ENCODE measurements at places on chromosomes 6 and 20. TPM values are rescaled to one million over a fixed set of nuclear protein-coding genes. Genes with fewer than 3 reads are reported as not detected.

The RBM24 gene
- total RNA-seq, result 18.9 TPM

GRCh38 chr6:141541581-141542324 is 591.0 kb upstream of the GJE1 start:
- no peak for DNase-seq

GRCh38 chr20:829551-829950 is 4.0 kb upstream of the FAM110A start:
- DNase-seq, result no peak

DNA sequence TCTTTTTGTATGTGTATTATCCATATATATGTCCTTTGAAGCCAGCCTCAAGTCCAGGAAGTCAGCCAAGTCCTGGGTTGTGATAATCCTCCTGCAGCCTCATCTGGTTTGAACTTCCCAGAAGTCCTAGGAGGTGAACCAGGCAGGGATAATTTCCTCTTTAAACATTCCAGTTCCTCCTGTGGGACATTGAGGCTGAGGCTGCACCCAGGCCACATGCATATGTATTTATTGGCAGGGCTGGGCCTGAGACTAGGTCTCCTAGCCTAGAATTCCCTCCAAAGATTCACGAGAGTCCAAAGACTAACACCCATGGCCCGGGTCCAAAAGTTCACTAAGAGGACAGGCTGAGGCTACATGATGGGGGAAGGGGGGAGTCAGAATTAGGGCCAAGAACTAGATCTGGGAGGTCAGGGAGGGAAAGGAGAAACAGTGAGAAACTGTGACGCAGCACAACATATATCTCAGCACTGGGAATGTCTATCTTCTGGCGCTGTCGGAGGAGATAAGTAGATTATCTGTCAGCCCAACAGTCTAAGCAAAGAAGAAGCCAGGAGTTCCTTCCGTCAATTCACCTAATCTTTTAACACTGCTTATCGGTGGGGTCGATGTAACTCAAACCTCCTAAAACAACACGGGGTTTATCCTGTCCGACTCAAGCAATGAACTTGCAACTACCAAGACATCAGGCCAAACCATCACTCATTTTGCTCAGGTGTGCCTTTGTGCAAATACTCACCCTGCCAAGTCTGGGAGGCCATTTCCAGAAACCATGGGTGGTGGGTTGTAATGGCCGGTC is 43.3 kb downstream of the SNX5 start:
- DNase-seq, result no peak

- peak; percentile 56 for DNase-seq
Observed at GRCh38 chr6:57173886-57174510, 1.9 kb downstream of the BAG2 start.
